CD4-positive, alpha-beta T cell treated with Interleukin-17A for 4 hours (primary cell): ENCODE measurements at places on chromosomes 7 and 10.

DNA sequence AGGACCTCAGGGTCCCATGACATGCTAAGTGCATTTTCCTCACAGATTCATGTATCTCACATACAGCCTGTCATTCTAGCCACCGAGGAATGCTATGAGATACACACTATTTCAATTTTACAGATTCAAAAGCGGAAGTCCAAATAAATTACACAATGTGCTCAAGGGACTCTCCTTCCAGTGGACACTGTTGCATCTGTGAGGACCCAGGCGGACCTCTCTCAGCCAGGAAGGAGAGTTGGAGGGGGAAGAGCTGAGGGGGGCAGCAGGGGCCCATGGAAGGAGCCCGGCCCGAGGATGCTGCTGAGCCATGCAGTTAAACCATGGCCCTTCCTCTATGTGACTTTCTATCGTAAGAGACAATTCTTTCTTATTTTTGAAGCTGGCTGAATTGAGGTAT is 93.6 kb downstream of the VOPP1 start:
- DNase-seq: no peak

- DNase-seq: no peak
Measured at GRCh38 chr7:115038158-115038557, 116.3 kb downstream of the MDFIC start.

- no peak for DNase-seq
Measured at GRCh38 chr7:1466524-1467271, 7.4 kb upstream of the MICALL2 start.

GRCh38 chr7:86094166-86094669 is 549.5 kb upstream of the GRM3 start:
- no peak for DNase-seq

DNA sequence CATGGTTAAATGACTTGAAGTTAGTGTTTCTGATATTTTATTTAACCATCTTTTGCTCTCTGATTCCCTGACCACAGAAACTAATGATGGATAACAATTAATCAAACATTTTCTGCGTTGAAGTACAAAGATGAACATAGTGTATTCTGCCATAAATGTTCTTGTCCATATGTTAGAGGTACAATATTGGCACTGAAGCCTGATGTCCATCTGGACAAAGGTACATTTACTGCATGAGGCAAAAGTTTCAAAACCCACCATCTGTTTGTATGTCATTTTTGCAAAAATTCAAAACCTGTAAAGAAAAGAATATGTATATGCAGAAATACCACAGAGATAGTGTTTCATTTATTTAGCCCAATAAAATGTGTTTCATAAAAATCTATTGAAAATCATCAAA is 861.5 kb downstream of the ANKRD7 start:
- DNase-seq: no peak
